ENCODE measurements at places on chromosomes 6 and 20. TPM values are rescaled to one million over a fixed set of nuclear protein-coding genes. Genes with fewer than 3 reads are reported as not detected.

The TPBG gene
- total RNA-seq: 60.1 TPM

DNA sequence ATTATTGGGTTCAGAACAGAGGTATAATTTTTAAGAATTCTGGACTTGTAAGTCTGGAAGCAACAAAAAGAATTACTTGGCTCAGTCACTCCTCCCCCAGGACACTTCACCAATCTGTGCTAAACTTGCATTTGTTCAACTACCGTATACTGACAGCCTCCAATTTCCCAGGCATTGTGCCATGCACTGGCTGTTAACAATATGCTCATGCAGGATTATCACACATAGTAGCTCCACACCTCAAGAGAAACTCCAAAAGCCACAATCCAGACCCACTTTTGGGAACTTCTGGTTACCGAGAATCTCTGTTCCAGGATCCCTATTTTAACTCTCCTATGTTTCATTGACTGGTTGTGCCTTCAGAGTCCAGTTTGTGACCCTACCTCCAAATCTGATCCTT, 7.7 kb downstream of the ADGRF1 start:
- no peaks in the 10 kb centered on the region for H3K4me1 ChIP-seq
- H3K36me3 ChIP-seq: no peaks in the 10 kb centered on the region
- no peak overlapping the region for H3K4me3 ChIP-seq
- H3K27ac ChIP-seq: no peak overlapping the region

- peaks cover 3% of the 10 kb centered on the region for H3K4me1 ChIP-seq
- DNase-seq: no peak
- no peak overlapping the region for H3K4me3 ChIP-seq
- no peaks in the 10 kb centered on the region for H3K36me3 ChIP-seq
- no peaks in the 10 kb centered on the region for H3K27me3 ChIP-seq
Observed at GRCh38 chr6:71537717-71538116, 249.1 kb downstream of the OGFRL1 start.

GRCh38 chr20:62123450-62124118, 1.3 kb downstream of the LSM14B start:
- peak overlapping the region; percentile 84 for H3K4me3 ChIP-seq
- H3K36me3 ChIP-seq: peaks cover 29% of the 10 kb centered on the region
- H3K27ac ChIP-seq: peak overlapping the region; percentile 98
- no peaks in the 10 kb centered on the region for H3K27me3 ChIP-seq
- peaks cover 26% of the 10 kb centered on the region for H3K4me1 ChIP-seq

GRCh38 chr6:132868057-132868456, 53.7 kb downstream of the RPS12 start:
- no peak for DNase-seq
- no peak overlapping the region for H3K27ac ChIP-seq
- no peaks in the 10 kb centered on the region for H3K36me3 ChIP-seq
- H3K4me1 ChIP-seq: no peaks in the 10 kb centered on the region

The PBX2 gene
- 18.1 TPM for total RNA-seq
